ENCODE measurements at places on chromosomes 7 and 10. TPM values are rescaled to one million over a fixed set of nuclear protein-coding genes. Genes with fewer than 3 reads are reported as not detected.

Gene ALKBH4
- total RNA-seq: 10.1 TPM

Gene ICA1
- 0.13 TPM for total RNA-seq

Gene AMZ1
- total RNA-seq: 0.50 TPM

Gene PLPP4
- 4.3 TPM for total RNA-seq

Gene SVIL
- 376 TPM for total RNA-seq

Gene PALD1
- total RNA-seq: 0.40 TPM

Gene GNG11
- total RNA-seq: 8.5 TPM

Gene PHKG1
- 1.3 TPM for total RNA-seq

Gene CYP3A5
- total RNA-seq: not detected

Gene FAM237B
- total RNA-seq: not detected

Gene PTPRN2
- total RNA-seq: 0.26 TPM

Gene CASP2
- total RNA-seq: 12.4 TPM

Gene ANKRD61
- 0.13 TPM for total RNA-seq

Gene CCDC146
- 1.2 TPM for total RNA-seq

Gene GIMAP7
- total RNA-seq: not detected

Gene ADD3
- 400 TPM for total RNA-seq

Gene DOCK1
- total RNA-seq: 68.6 TPM

Gene RHOBTB1
- total RNA-seq: 15.8 TPM

Gene LIPM
- total RNA-seq: 0.13 TPM

Gene ABCB4
- total RNA-seq: 0.99 TPM

Gene ITPRID1
- not detected for total RNA-seq

Gene AP5Z1
- total RNA-seq: 22.4 TPM

Gene CALHM2
- 22.6 TPM for total RNA-seq

Gene TCAF2
- 7.2 TPM for total RNA-seq

Gene NKX2-3
- not detected for total RNA-seq

Gene ADRB1
- not detected for total RNA-seq

Gene CLDN3
- not detected for total RNA-seq

Gene ANKRD22
- total RNA-seq: not detected

Gene CALHM3
- not detected for total RNA-seq

Gene HKDC1
- 6.8 TPM for total RNA-seq

Gene DMBT1
- total RNA-seq: 0.13 TPM

Gene SFMBT2
- total RNA-seq: 0.86 TPM

Gene WEE2
- not detected for total RNA-seq

Gene TAS2R5
- total RNA-seq: 1.6 TPM

Gene VIPR2
- 0.07 TPM for total RNA-seq

Gene RTKN2
- total RNA-seq: 3.3 TPM

Gene INA
- 1.3 TPM for total RNA-seq

Gene GATA3
- not detected for total RNA-seq

Data from smooth muscle cell of the pulmonary artery (primary cell).